ENCODE measurements at places on chromosomes 1 and 21. TPM values are rescaled to one million over a fixed set of nuclear protein-coding genes. Genes with fewer than 3 reads are reported as not detected.

The LIPI gene
- not detected for total RNA-seq

The LRRC38 gene
- total RNA-seq, result 0.28 TPM

The LRRC71 gene
- total RNA-seq, result 0.56 TPM

The OR2L13 gene
- under 0.01 TPM for total RNA-seq

The TNFRSF18 gene
- total RNA-seq, result not detected

The PLK3 gene
- 36.2 TPM for total RNA-seq

The RGS13 gene
- total RNA-seq, result not detected

The CD34 gene
- total RNA-seq, result 0.56 TPM

The CELA2A gene
- total RNA-seq, result 0.28 TPM

The KIF2C gene
- 4.8 TPM for total RNA-seq

The AMPD1 gene
- not detected for total RNA-seq

The UBXN10 gene
- total RNA-seq, result under 0.01 TPM

The CDCA8 gene
- total RNA-seq, result 1.4 TPM

The ATP5PF gene
- total RNA-seq, result 68.1 TPM

The COL16A1 gene
- 14.2 TPM for total RNA-seq

The HYI gene
- total RNA-seq, result 45.1 TPM

The IPO13 gene
- total RNA-seq, result 19.9 TPM

The AADACL4 gene
- not detected for total RNA-seq

The PTTG1IP gene
- total RNA-seq, result 220 TPM

The SH2D2A gene
- 1.2 TPM for total RNA-seq

The TESK2 gene
- 2.5 TPM for total RNA-seq

The SPRR1A gene
- not detected for total RNA-seq

The PYHIN1 gene
- not detected for total RNA-seq

The OR2T1 gene
- not detected for total RNA-seq
